Esophagus squamous epithelium (tissue), 5 donors: ENCODE measurements at places on chromosomes 6 and 20. TPM values are rescaled to one million over a fixed set of nuclear protein-coding genes. Genes with fewer than 3 reads are reported as not detected.

Gene WASF1
- 10.7 TPM for total RNA-seq

Gene GMEB2
- 11.0 TPM for total RNA-seq

Gene SLC22A2
- not detected for total RNA-seq

Gene SLC26A8
- not detected for total RNA-seq

Gene TPD52L2
- total RNA-seq = 124 TPM

Gene PSMB1
- total RNA-seq = 242 TPM

Gene SNX5
- total RNA-seq = 137 TPM

Gene OVOL2
- 10.5 TPM for total RNA-seq

Gene SLC32A1
- not detected for total RNA-seq

Gene PRDM1
- 75.8 TPM for total RNA-seq

Gene LY6G6D
- total RNA-seq = not detected

Gene FAM209B
- total RNA-seq = not detected

Gene PTCRA
- total RNA-seq = not detected

Gene SDHAF4
- 8.6 TPM for total RNA-seq

Gene PACRG
- not detected for total RNA-seq

Gene LY6G6F
- not detected for total RNA-seq

Gene NOX3
- total RNA-seq = not detected

Gene LSM2
- total RNA-seq = 28.6 TPM

Gene CCDC170
- 0.95 TPM for total RNA-seq

Gene TMEM244
- not detected for total RNA-seq

Gene OLIG3
- total RNA-seq = not detected

Gene TMEM170B
- total RNA-seq = 0.57 TPM

Gene SRMS
- not detected for total RNA-seq

Gene MCCD1
- total RNA-seq = not detected

Gene HLA-DPA1
- total RNA-seq = 8.7 TPM
